ENCODE measurements at places on chromosomes 11 and 22.

GRCh38 chr11:128904656-128905344 is 13.6 kb downstream of the KCNJ5 start:
- no peak for DNase-seq

DNA sequence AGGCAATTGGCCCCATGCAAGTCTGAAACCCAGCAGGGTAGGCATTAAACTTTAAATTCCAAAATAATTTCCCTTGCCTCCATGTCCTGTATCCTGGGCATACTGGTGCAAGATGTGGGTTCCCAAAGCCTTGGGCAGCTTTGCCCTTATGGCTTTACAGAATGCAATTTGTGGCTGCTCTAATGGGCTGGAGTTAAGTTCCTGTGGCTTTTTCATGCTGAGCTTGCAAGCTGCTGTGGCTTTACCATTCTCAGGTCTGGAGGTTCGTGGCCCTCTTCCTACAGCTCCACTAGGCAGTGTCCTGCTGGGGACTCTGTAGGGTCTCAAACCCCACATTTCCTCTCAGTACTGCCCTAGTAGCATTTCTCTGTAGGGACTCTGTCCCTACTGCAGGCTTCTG is 15.0 kb upstream of the BIRC3 start:
- no peak for DNase-seq

DNA sequence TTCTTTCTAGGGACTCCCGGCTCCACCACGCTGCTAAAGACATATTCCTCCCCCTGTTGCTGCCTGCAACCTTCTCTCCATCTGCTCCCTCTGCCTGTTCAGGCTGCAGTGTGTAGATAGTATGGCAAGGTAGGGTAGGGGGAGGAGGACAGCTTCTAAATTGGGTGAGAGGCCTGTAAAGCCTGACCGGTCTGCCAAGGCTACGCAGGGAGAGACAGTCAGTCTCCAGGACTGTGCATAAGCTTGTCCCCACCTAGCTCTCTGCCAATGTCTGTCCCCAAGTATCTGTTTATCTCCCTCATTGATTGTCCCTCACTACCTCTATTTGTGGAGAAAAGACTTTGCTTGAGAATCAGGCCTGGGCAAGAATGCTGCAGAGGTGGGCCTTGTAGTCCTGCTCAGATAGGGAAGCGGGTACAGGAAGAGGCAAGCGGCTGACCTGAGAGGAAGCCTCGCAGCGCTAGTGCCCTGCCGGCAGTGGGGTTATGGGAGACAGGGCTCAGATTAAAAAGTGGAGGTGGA is 871 bp upstream of the SEZ6L start:
- DNase-seq: no peak

- DNase-seq: no peak
Measured at GRCh38 chr11:113082341-113082955, 121.2 kb downstream of the NCAM1 start.

GRCh38 chr22:33952776-33953175 is 32.5 kb upstream of the LARGE1 start:
- no peak for DNase-seq

DNA sequence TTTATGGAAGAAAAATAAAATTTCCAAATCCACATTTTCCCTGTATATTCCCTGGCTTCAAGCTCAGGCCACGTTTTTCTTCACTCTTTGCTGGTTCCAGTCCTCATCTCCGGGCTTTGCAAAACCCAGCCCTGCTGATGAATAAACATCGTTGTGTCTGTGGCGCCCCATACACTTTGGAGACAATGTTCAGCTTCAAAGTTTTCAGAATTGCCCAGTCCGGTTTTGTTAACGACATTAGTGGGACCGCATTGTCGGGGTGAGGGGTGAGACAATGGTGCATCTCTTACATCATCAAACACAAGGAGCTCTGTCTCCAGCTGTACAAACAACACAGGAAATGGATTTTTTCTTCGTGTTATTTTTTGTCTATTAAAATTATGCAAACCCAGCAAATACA is 53.4 kb upstream of the HTATIP2 start:
- no peak for DNase-seq

GRCh38 chr11:1409108-1409851 is 19.5 kb downstream of the BRSK2 start:
- DNase-seq: no peak

All from K562 (cell line).